Cardiac fibroblast (primary cell): ENCODE measurements at places on chromosomes 16 and 17.

DNA sequence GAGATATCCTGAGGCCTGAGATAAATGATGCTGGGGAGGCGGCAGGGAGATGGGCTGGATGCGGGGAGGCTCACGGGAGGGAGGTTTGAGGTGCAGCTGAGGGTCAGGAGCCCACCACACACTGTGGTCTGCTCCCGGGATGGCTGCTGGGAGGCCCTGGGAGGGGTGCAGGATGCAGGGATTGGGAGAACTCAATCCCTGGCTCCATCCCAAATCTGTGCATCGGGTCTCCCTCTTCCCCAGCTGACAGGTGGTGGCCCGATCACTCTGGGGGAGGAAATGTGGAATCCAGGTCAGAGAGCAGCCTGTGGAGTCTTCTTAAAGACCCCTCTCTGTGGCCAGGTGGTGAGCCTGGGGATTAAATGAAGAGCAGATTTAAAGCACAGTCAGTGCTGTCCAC, 12.0 kb downstream of the PHB1 start:
- DNase-seq, result no peak

GRCh38 chr17:57295526-57296023, 39.3 kb downstream of the MSI2 start:
- DNase-seq, result no peak

GRCh38 chr17:63405741-63406261, 40.3 kb downstream of the CYB561 start:
- peak; percentile 92 for DNase-seq

- DNase-seq, result no peak
Observed at GRCh38 chr17:80997424-80998117, 5.9 kb downstream of the CHMP6 start.

GRCh38 chr16:67022531-67023214, 6.3 kb upstream of the CBFB start:
- peak; percentile 27 for DNase-seq

GRCh38 chr17:50260501-50260911, 13.8 kb upstream of the TMEM92 start:
- no peak for DNase-seq

DNA sequence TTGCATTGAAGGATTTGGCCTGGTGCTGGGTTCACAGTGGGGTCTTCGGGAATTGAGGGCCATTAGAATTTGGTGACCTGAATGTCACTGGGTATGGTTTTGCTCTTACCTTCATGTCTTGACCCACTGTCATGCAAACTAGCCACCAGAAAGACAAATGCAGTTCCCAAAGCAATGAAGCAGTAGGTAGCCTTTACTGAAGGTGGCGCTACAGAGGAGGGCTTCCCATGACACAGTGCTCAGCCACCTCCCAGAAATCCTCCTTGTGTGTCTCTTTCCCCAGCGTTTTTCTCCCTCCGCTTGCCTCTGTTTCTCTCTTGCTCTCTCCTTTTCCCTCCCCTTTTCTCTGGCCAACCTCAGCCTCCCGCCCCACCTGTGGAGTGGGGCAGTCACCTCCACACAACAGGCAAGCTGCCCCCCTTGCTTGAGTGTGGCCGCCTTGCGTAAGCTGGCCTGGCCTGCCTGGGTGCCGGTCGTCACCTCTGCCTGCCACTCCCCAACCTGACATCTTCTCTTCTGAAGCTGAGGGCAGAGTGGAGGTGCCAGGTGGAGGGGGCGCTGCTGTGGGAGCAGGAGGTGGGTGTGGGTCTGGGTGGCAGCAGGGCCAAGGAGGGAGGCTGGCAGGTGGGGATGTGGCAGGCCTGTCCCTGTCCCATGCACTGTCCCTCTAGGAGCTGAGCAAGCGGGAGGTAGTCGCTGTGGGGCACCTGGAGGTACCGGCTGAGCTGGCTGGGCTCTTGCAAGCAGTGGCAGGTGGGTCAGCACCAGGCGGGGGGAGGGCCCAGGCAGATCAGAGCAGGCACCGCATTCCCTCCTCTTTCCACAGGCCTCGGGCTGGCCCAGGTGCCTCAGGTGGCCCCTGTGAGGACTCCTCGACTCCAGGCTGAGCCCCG, 34.7 kb downstream of the MYO15A start:
- peak; percentile 19 for DNase-seq

GRCh38 chr17:47735139-47735464, 2.1 kb downstream of the TBX21 start:
- no peak for DNase-seq

- no peak for DNase-seq
Observed at GRCh38 chr17:41018541-41018940, 8.5 kb downstream of the KRTAP1-5 start.
